ENCODE measurements at places on chromosomes 11 and 22.

GRCh38 chr11:118175993-118176777 lies at the start of gene SCN2B:
TSS of gene SCN2B (minus strand) at chr11:118176639. CDS start at chr11:118176431, 208 bp downstream.
- no peak for DNase-seq

DNA sequence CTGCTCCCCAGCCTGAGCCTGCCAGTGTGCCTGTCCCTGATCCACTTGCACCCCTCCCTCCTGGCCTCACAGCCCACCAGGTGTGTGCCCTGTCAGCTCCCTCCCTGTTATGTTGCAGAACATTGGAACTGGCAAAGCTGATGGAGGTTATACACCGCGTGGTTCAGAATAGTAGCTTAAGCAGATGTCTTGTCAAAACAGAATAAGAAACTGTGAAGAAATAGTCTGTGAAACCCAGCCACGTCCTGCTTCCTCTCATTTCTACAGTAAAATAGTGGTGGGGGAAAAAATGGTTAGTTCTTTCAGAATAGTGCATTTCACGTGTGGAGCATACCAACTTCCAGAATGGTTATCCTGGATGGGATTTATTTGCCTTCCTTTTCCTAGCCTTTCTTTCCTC lies 161.2 kb upstream of the NAV2 start:
- DNase-seq: no peak

DNA sequence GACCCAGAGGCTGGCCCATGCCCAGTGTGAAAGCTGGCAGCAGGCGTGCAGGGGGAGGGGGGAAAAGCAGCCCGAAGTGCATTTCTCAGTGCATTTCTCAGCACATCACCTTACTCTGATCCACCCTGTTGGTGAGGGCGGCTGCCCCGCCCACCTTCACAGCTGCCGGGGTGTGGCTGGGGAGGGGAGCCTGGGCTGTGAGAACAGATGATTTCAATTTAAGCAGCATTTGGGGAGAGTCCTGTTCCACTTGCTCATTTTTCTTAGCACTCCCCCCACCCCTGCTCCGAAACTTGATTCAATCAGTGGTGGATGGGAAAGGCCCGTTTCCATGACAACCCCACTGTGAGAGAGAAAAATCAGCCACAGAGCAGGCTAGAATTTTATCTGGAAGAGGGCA lies 84.8 kb downstream of the SNX19 start:
- DNase-seq: no peak

DNA sequence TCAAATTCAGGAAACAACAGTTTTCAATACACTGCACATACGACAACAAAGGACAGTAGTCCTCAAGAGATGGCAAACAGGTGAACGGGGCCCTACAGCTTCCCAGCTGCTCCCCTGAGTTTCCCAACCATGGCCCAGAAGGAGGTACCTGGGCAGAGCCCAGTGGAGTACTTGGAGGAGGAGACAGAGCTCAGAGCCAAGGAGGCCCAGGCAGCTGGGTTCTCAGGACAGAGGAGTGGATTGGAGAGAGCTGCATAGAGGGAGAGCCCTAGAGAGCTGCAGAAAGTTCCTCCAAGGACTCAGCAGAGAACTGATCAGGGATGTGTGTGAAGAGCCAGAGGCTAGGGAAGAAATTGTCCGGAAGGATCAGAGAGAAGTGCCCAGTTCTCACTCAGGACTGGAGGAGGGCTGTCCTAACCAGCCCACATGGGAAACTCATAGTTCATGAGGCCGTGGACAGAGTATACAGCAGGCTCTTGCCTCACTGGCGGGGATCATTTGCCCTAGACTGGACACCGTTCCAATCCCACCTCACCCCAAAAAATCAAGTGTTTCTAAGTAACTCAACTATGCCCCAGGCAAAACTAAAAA lies 7.6 kb upstream of the ASCL2 start:
- no peak for DNase-seq

DNA sequence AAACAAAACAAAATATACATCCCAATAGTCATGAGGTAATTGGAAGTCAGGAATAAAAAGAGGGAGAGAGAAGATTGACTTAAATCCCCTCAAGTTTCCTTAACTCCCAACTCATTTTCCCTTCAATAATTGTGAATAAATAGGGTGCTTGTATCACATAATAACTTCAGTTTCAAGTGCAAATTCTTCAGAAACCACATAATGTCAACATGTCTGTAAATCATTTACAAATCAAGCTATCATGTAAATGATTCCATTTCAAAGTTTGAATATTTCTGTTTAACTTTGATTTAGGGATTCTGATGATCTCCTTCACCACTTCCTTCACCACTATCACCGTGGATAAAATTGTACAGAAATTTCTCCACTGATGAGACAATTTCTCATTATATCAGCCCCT lies 23.2 kb downstream of the CASP5 start:
- no peak for DNase-seq

DNA sequence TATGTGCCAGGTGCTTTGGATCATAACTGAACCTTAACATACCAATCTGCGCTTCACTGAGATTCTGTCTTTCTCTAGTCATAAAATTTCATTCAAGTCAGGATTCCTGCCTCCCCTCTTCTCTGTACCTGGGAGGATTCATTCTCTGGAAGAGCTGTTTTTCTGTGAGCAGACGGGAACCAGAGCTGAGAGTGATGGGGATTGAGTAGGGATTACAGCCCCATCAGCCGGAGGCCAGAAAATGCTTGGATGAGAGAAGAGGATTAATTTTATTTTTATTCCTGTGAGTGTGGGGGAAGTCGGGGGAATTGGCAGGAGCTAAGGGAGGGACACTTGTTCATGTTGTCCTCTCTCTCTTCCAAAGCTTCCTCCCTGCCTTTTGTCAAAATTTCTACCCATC lies 4.7 kb downstream of the STX3 start:
- no peak for DNase-seq

- no peak for DNase-seq
Measured at GRCh38 chr11:81255895-81256294, 1477.8 kb downstream of the FAM181B start.

GRCh38 chr22:49158741-49159564 lies 668.7 kb downstream of the BRD1 start:
- no peak for DNase-seq

DNA sequence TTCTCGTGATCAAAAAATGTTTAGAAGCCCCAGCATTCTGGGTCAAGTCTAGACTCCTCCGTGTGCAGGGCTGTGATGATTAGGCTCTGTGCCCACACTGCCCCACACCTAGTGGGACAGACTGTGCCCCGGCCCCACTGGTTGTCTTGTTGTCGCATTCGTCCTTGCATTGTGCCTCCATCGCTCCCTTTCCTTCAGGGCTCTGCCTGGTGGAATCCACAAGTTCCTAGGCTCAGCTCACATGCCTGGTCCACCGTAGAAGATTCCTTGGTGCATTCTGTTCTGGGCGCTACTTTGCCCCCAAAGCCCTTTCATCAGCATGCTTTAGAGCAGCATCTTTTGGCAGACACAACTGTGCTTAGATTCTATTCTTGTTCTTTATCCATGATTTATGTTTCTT lies 23.5 kb upstream of the THY1 start:
- no peak for DNase-seq

- DNase-seq: peak; percentile 35
Measured at GRCh38 chr11:119206511-119207414, 624 bp downstream of the CBL start.

DNA sequence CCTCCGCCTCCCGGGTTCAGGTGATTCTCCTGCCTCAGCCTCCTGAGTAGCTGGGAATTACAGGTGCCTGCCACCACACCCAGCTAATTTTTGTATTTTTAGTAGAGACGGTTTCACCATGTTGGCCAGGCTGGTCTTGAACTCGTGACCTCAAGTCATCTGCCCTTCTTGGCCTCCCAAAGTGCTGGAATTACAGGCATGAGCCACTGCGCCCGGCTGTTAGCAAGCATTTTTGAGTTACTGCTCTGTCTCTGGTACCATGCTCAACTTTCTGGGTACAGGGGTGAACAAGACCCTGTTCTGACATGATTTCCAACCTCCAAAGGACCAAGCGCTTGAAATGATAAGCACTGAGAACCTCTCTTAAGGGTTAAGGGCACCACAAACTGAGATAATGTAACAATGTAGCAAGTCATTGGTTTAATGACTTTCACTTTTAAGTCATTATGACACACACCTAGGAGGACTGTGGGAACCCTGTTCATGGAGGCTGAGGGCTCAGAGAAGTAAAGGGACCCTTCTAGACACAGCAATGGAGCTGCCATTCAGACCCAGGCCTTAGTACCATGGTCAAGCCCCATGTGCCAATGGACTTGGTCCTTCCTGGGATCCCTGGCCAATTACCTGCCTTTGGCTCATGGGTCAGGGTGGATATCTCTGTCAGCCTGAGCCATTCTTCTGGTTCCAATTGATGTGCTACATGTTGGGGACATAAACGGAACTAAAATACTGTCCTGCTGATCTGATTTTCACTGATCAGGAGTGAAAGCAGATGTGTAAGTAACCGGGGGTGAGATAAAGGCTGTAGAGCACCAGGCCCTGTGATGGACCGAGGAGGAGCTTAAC lies 11.6 kb downstream of the SLC3A2 start:
- no peak for DNase-seq

DNA sequence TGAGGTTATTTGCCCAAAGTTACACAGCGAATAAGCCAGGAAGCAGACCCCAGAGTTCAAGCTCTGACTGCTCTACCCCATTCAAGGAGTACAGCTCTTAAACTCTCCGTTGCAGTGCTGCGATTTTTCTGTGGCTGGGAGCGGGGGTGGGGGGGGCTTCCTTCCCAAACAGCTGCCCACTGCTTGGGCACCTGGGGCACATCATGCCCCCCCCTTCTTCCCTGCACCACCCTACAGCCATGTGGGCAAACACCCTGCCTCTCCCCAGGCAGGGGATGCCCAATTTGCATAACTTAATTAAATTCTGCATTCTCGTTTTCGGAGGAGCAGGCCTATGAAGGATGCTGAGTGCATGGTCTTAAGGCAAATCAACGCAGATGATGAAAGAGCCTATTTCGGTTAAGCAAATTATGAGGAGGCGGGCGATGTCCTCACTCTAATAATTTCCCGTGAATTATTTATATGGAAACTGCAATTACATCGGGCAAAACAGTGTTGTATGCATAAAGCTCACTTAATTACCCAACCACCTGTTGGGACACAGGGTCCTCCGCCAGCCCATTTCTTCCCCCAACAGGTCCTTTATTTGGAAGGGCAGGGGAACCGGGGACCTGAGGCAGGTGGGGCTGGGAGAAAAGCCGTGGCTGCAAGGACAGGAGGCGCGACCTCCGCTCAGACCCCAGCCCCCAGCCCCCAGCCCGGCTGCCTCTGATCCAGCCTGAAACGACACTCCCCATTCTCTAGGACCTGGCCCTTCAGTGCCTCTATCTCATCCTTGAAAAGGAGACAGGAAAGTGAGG lies 610.5 kb downstream of the BUD13 start:
- DNase-seq: no peak

DNA sequence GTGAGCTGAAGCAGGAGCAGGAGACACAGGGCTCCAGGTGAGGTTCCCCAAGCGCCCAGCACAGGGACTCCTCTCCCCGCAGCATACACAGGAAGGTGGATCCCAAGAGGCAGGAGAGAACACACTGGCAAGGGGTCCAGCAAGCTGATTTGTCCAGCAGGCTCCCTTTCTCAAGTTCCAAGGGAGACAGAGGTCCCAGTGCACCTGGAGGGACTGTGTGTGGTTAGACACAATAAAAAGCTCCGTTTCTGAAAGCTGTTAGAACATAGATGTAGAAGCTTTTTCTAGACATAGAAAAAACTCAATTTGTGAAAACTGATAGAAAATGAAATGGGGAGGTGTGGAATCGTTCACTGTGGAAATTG lies 1.8 kb downstream of the CALCB start:
- no peak for DNase-seq

DNA sequence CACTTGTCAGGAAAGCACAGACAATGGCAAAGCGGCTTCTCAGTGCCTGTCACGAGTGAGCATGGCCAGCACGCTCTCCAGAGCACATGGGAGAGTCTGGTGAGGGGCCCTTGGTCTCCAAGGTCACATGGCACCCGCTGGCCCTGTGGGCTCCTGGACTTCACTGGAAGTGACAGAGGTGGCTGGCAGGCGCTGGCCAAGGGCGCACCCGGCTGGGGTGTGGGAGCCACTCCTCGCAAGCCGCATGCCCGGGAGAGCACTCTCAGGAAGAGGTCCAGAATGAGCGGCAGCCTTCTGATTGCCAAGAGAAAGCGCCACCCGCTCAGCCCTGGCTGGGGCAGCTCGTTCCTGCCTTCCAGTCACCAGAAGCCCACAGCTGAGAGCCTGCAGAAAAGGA lies 17.1 kb upstream of the MOB2 start:
- no peak for DNase-seq

All from endothelial cell of umbilical vein (primary cell).